H1 (cell line): ENCODE measurements at places on chromosomes 2 and 18. TPM values are rescaled to one million over a fixed set of nuclear protein-coding genes. Genes with fewer than 3 reads are reported as not detected.

Gene LHCGR
- total RNA-seq = 0.31 and 0.73 TPM in 2 replicates

DNA sequence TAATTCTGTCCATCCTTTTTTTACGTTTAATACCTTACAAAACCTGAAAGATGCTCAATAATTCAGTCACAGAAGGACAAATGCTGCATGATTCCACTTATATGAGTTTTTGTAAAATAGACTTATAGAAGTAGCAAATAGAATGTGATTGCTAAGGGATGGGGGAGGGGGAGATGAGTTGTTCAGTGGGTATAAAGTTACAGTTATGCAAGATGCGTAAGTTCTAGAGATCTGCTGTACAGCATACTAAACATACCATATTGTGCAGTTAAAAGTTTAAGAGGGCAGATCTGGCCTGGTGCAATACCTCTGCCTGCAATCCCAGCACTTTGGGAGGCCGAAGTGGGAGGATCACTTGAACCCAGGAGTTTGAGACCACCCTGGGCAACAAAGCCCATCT lies 78.8 kb downstream of the TET3 start:
- H3K27ac ChIP-seq = no peak overlapping the region
- no peaks in the 10 kb centered on the region for H3K27me3 ChIP-seq
- no peaks in the 10 kb centered on the region for H3K36me3 ChIP-seq
- no peak for DNase-seq
- H3K4me3 ChIP-seq = no peak overlapping the region

DNA sequence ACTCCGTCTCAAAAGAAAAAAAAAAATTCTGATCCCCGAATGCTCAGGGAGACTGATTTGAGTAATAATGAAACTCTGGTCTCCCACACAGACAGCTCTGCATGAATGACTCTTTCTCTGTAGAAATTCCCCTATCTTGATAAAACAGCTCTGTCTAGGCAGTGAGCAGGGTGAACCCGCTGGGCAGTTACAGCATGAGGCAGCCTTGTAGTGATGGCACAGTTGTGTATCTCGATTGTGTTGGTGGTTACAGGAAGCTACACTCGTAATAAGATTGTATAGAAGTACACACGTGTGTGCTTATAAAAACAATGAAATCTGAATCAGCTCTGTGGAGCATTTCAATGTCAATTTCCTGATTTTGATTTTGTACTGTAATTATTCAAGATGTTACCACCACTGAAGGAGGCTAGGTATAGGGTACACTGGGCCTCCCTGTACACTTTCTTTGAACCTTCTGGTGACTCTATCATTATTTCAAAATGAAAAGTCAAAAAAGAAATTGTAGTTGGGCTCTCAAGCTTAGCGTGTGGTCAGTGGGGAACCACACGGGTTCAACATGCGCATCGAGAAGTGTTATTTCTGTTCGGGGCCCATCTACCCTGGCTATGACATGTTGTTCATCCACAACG lies 34.9 kb upstream of the ATP8B1 start:
- H3K36me3 ChIP-seq = no peaks in the 10 kb centered on the region
- no peaks in the 10 kb centered on the region for H3K27me3 ChIP-seq
- no peak overlapping the region for H3K4me3 ChIP-seq
- H3K27ac ChIP-seq = no peak overlapping the region
- no peak for DNase-seq
- no peaks in the 10 kb centered on the region for H3K4me1 ChIP-seq

DNA sequence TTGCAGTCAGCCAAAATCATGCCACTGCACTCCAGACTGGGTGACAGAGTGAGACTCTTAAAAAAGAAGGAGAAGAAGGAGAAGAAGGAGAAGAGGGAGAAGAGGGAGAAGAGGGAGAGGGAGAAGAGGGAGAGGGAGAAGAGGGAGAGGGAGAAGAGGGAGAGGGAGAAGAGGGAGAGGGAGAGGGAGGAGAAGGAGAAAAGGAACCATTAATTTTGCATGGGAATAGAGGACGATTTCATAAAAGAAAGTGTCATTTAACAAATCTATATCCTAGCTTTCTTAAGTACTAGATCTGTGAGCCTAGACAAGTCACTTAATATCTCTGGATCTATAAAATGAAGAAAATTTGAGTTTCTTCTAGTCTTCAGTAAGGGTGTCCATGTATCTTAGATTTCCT lies 9.6 kb downstream of the NOL10 start:
- peaks cover 27% of the 10 kb centered on the region for H3K36me3 ChIP-seq
- no peaks in the 10 kb centered on the region for H3K27me3 ChIP-seq
- H3K4me3 ChIP-seq = no peak overlapping the region
- H3K27ac ChIP-seq = no peak overlapping the region

GRCh38 chr2:204691911-204692510 lies 146.7 kb downstream of the PARD3B start:
- peak; percentile 9 for DNase-seq
- no peaks in the 10 kb centered on the region for H3K36me3 ChIP-seq
- no peaks in the 10 kb centered on the region for H3K27me3 ChIP-seq
- no peak overlapping the region for H3K27ac ChIP-seq

Gene KYNU
- total RNA-seq = 0.13 TPM in 2 replicates
